ENCODE measurements at places on chromosomes 7 and 10. TPM values are rescaled to one million over a fixed set of nuclear protein-coding genes. Genes with fewer than 3 reads are reported as not detected.

Gene ARMC3
- total RNA-seq, result 0.23 TPM

Gene TMEM106B
- total RNA-seq, result 42.8 TPM

Gene LDB3
- total RNA-seq, result 3.9 TPM

Gene PAPOLB
- not detected for total RNA-seq

Gene UNCX
- not detected for total RNA-seq

Gene HOXA2
- total RNA-seq, result not detected

Gene VWA2
- 0.25 TPM for total RNA-seq

Gene TMEM176B
- 0.26 TPM for total RNA-seq

Gene FEZF1
- 0.61 TPM for total RNA-seq

Gene PLXDC2
- total RNA-seq, result 44.5 TPM

DNA sequence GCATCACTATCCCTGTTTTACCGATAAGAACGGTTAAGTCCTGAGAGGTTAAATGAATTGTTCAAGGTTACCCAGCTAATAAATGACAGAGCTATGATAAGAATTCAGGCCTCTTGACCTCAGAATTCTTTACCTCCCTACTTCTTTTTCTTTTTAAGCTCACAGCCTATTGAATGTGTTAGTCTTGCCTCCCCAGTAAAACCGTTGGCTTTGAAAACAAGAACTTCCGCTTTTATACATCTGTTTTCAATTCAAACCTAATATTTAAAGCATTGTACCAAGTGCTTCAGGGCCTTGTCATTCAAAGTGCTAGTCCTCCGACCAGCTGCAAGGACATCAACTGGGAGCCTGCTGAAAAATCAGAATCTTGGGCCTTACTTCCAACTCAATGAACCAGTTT is 15.6 kb downstream of the SEC31B start:
- DNase-seq, result peak; percentile 44

DNA sequence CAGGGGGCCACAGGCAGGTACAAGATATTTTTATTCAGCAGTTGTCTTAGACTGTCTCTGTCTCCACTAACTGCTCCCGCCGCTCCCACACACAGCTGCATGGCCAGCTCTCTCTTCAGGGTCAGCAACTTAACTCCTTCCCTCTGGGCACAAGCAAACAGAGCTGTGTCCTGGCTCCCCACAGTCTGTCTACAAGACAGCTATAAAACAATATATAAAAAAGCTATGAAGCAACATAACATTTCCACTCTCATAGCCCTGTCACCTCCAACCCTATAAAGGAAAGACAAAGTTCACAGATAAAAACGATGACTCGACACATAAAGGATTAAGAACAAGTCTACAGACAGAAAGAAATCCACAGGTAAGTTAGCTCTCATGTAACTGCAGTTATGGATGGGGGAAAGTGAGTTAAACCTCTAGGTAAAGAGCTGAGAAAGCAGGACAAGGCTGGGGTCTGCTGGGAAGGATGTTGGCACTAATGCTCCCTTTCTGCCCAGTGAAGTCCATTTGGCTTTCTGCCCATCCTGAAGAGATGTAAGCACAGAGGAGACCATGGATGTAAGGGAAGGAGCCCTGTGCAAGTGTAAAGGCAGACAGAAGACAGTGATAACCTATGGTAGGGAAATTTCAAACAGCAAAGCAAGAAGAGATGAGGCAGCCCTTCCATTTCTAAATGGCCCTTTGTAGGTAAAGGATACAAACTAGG is 27.0 kb downstream of the RAPGEF5 start:
- no peak for DNase-seq

DNA sequence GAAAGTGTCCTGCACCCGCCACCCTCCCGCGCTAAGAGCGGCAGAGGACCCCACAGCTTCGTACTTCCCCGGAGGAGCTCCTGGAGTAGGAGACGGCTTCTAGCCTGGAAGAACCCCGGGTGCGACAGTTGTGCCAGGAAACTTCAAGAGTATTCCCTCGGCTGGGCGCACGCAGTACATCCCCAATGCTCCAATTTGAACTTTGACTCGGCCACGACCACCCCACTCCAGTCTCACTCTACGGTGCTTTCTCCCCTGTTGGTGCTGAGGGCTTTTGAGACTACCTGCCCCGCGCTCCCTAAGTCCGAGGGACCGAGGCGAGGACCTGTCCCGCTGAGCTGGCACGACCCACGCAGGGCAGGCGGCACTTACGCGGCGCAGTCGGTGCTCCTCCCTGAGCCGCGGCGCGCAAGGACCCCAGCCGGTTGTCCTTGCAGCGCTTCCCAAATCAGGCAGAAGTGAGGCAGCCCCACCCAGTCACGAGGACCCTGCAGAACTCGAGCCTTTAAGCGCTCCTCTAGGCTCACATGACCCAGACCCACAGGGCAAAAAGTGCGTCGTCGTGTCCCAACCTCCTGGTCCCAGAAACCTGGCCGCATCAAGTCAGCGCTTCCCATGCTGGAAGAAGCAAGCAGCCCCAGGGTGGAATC is at the start of gene CPVL:
CPVL (minus strand) TSS at position 481 of the 650 bp plus-strand sequence. CDS start 25,476 bp downstream, outside the sequence.
- DNase-seq, result no peak

DNA sequence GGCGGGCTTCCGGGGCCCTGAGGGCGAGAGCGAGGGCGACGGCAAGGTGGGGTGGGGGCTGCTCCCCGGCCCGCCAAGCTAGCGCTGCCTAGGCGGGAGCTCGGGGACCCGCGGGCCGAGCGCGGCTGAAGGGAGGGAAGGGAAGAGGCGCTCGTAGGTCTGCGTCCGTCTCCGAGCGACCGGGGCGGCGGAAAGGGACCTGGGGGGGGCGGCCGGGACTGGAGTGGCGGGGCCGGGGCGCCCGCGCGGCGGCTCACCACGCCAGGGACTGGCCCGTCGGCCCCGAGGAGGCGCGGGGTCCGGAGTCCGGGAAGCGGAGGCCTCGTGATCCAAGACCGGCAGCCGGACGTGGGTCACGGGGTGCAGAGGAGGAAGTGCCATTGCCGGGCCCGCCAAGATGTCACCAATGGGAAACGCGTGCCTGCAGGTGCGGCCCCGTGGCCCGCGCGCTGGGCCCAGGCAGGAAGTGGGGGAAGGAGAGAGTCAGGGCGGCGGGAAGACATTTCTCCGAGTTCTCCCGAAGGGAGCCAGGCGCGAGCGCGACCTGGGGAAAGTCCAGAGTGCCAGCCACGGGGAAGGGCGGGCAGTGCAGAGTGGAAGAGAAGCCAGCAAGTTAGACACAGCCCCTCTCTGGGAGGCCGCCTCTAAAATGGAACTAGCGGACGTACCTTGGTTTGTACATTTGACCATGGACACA is 11.9 kb downstream of the HNRNPF start:
- peak; percentile 67 for DNase-seq

- DNase-seq, result no peak
Observed at GRCh38 chr7:144641389-144642044, 194.3 kb downstream of the TPK1 start.

DNA sequence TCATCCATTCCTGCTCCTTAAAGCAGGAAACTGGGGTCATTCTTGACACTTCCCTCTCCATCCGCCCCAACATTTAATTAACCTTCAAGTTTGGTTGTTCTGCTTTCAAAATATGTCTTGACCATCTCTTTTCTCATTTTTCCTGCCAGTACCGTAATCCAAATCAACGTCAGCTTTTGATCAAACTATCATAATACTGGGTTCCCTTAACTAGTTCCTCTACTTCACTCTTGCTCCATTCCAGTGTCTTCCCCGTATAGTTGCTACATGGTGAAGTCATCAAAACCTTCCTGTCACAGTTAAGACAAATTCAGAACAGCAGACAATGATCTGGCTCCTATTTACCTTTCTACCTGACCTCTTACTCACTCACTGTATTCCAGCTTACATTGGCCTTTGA is 6.6 kb upstream of the KLF14 start:
- DNase-seq, result no peak

GRCh38 chr10:117556356-117556755 is 13.8 kb downstream of the EMX2 start:
- DNase-seq, result no peak

GRCh38 chr10:132926070-132926469 is 16.3 kb downstream of the CFAP46 start:
- no peak for DNase-seq

GRCh38 chr7:44330331-44330730 is 4.9 kb upstream of the CAMK2B start:
- DNase-seq, result no peak

GRCh38 chr7:132643302-132643701 is 67.0 kb upstream of the PLXNA4 start:
- DNase-seq, result no peak

- DNase-seq, result no peak
Observed at GRCh38 chr10:123512901-123513775, 153.0 kb upstream of the GPR26 start.

DNA sequence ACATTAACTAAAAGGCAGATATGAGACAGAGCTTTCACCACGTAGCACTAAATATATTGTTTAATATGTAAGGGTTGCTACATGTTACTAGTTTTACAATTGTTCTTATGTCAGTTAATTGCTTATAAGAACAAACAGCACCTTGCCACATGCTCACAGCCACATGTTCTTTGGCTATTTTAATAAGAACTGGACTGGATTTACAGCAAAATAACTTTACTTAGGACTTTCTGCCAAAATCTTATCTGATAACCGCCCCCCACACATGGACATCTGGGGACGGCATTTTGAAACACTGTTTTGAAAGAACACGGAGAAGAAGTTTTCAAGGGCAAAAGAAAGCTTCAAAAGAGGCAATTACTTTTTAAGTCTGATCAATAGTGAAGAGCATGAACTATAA is 45.3 kb downstream of the JAZF1 start:
- no peak for DNase-seq

DNA sequence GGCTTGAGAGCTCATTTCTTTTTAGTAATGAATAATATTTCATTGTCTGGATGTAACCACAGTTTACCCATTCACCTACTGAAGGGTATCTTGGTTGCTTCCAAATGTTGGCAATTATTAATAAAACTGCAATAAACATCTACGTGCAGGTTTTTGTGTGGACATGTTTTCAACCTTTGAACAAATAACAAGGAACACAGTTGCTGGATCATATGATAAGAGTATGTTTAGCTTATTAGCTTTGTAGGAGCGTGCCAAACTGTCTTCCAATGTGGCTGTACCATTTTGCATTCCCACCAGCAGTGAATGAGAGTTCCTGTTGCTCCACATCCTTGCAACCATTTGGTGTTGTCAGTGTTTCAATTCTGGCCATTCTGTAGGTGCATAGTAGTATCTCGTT is 49.0 kb downstream of the CSGALNACT2 start:
- no peak for DNase-seq

DNA sequence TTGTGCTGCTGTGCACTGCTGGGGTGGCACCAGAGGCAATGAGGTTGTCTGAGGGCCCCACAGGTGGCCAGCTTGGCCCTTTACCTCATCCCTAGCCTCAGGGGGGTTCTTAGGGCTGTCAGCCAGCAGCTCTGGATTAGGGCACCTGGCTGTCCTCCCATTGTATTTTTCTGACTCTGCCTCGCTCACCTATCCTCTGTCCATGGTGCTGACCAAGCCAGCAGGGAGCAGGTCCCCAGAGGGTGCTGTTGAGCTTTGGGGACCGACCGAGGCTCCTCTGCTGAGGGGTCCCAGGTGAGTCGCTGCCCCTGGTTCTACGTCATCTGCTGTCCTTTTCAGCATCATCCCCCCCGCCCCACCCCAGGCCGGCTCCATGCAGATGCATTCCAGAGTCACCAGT is 32.1 kb upstream of the ZNF735 start:
- DNase-seq, result no peak

GRCh38 chr7:44071726-44072363 is 6.5 kb upstream of the PGAM2 start:
- DNase-seq, result no peak

DNA sequence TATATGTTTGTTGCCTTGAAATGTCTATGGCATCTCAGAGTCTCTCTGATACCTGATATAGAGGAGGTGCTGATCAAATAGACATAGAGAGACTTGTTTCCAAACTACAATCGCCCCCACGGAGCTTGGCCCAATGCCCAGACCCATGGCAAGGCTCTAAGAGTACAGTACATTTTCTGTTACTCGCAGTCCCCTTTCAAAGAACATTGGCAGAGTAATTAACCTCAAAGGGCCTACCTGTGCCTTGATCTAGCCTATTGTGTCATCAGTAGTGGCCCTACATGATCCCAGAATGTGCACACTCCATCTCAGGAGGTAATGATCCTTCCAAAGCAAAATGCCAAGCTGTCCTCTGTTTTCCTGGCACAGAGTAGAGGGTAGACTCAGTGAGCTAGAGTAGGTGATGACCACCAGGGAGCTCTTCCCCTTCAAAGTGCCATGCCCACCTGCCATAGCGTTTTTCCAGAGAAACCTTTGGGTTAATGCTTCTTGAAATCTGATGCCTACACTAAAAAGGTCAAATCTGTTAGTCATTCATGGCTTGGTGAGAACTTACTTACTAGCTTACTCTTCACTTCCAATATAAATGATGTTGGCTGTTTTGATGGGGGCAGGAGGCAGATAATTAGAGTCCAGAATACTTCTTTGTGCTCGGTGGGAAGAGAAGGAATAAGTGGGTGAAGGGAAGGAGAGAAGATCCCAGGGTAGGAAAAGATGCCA is 41.2 kb upstream of the ACSL5 start:
- no peak for DNase-seq

DNA sequence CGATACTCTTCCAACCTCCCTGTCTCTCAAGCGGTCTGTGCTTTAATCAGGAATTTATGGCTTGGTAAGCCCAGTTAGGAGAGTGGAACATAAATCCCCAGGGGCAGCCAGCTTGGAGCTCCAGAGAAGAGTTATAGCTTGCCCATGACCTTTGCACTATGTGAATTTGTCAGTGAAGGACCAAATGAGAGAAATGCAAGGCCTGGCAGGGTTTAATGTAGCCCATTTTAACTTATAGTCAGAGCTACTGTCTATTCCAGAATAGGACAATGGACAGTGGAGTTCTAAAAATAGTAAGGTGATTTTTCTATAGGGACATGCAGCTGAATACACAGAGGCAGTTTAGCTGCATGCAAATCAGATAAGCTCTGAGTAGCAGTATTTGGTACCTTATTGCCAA is 142.6 kb upstream of the CAV2 start:
- DNase-seq, result peak; percentile 19

- no peak for DNase-seq
Observed at GRCh38 chr10:109647627-109648026, 275.7 kb downstream of the XPNPEP1 start.

- no peak for DNase-seq
Observed at GRCh38 chr10:13516176-13516575, 12.6 kb downstream of the BEND7 start.

GRCh38 chr10:71285180-71285545 is 33.9 kb upstream of the SLC29A3 start:
- DNase-seq, result no peak

GRCh38 chr10:20623546-20623945 is 273.6 kb downstream of the NEBL start:
- no peak for DNase-seq

GRCh38 chr10:75649466-75649865 is 218.0 kb downstream of the LRMDA start:
- DNase-seq, result no peak
